ENCODE measurements at places on chromosomes 11 and 22. TPM values are rescaled to one million over a fixed set of nuclear protein-coding genes. Genes with fewer than 3 reads are reported as not detected.

The RTN4R gene
- total RNA-seq, result 10.2 TPM

DNA sequence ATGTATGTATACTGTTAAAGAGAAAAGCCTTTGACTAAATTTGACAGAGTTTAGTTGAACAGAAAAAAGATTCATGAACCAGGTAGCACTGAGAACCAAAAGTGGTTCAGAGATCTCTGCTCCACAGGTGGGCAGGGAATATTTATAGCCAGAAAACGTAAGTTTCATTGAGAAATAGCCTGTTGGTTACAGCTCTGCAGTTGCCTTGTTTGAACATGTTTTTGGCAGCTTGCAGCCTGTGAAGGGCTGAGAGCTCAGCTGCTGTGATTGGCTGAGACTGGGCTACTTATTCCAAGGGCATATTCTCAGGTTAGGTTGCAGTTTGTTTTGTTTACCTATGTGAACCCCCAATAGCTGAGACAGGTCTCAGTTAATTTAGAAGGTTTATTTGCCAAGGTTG lies 13.5 kb upstream of the ZNF74 start:
- DNase-seq, result no peak

- no peak for DNase-seq
These were observed 60.7 kb downstream of the LRRC32 start for GRCh38 chr11:76609736-76610370.

The IGLL1 gene
- total RNA-seq, result not detected

GRCh38 chr11:118916842-118917388 lies 8.8 kb downstream of the BCL9L start:
- no peak for DNase-seq

GRCh38 chr11:32081129-32081641 lies 9.7 kb upstream of the RCN1 start:
- no peak for DNase-seq

DNA sequence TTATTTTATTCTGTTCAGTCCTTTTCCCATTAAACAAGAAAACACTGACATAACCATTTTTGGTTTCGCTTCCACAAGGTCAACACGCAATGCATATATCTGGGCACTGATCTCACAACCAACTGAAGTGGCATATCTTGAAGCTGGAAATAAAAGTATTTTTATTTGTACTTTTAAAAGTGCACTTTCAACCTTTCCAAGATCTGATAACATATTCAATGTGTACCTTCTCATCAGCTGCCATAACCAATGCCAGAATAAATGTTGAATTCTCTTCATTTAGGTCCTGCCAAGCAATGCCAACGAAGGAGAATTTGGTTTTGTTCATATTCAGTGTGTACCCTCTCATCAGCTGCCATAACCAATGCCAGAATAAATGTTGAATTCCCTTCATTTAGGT lies 148.9 kb upstream of the CEP126 start:
- DNase-seq, result no peak

DNA sequence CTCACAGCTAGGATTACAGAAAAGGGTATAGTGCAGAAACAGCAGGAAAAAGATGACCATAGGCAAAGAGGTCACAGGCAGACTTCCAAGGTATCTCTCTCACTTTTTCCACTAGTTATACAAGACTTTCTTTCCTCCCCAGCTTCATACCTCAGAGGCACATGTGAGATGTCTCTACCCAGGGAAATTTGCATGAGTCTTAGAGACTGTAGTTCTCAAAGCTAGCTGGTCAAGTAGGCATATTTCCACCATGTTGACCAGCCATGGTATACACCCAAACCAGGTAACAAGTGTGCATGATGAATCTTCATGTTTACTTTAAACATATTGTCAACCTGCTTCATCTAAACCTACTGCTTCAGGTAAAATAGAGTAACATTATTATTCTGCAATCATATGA lies 27.9 kb downstream of the PRMT3 start:
- DNase-seq, result no peak
